Activated CD4-positive, CD25-positive, alpha-beta regulatory T cell treated with anti-CD3 and anti-CD28 coated beads, Interleukin-2, amount 50 U/mL, for 16 hours (primary cell): ENCODE measurements at places on chromosomes 7 and 10.

- no peak for DNase-seq
Measured at GRCh38 chr10:47348138-47348651, at the start of gene RBP3. TSS of gene RBP3 (plus strand) at chr10:47348363. CDS start at chr10:47348485, 122 bp downstream.

DNA sequence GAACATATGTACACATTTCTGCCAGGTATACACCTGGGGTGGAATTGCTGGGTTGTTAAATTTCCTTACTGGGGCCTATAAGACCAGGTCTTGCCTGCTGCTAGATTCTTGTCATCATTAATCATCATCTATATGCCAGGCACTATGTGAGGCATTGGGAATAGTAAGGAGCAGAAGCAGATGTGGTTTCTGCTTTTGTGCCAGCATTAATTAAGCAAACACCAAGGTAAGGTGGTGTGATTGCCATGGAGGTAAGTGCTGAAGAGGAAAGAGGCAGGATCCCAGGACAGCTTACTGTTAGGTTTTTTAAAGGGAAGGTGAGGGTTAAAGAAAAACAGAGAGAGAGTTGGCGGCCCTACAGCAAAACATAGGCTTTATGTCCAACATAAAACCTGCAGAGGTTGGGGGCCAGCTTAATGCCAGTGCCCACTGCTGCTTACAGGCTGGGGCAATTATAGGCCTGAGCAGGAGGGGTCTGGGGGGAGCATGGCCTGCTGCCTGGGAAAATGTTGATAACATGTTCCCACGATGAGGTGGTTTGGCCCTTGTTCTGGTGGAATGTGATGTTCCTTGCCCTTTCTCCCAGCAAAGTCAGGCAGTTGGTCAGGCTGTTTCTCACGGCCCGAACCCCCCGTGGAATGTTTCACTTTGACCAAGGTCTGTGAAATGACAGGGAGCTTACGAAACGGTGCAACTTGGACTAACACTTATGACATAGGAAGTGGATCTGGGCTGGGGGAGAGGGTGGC lies 93.9 kb downstream of the RBM20 start:
- DNase-seq, result no peak

GRCh38 chr10:69573056-69573806 lies at the start of gene NEUROG3:
TSS of gene NEUROG3 (minus strand) at chr10:69573422. CDS start at chr10:69573043, 379 bp downstream.
- DNase-seq, result no peak

DNA sequence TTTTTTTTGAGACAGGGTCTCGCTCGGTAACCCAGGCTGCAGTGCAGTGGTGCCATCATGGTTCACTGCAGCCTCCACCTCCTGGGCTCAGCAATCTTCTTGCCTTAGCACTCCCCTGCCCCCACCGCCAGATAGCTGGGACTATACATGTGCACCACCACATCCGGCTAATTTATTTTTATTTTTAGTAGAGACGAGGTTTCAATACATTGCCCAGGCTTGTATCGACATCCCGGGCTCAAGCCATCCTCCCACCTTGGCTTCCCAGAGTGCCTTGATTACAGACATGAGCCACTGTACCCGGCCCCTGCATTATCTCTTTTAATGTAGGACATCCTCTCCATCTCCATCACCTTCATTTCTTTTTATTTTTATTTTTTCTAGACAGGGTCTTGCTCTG lies 213.3 kb downstream of the CUX1 start:
- DNase-seq, result no peak

DNA sequence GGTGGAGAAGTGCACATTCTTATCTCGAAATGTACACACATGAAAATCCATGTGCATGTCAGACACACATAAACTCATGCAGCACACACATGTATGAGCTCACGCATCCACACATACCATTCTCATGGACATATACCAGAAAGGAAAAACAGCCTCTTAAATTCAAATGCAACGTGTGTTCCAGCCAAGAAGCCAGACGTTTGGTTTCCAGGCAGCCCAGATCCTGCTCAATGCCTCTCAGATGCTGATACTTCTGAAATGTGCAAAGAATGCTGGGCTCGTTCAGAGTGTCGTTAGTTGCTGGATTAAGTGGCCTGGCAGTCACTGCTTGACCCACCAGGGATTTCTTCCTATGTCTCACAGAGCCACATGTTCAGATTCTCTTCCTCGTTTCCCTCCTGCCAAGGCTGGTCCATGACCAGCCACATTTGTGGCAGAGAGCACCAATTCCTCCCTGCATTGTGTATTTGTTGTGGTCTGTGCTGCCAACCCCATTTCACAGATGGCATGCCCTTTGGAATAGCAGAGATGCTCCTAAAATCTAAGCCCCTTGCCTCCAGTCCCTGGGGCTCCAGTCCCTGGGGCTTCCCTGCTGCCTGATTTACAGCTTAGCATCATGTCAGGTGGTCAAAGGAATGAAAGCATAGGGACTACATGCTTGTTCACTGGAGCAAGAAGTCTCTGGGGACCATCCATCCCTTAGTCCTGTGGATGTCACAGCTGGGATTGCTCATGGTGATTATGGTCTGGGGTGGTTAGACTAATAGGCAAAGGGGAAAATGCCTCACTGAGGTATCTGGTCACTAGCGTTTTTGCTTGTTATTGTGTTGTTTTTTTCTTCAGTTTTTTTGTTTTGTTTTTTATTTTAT lies 426.6 kb downstream of the PLXNA4 start:
- DNase-seq, result no peak

GRCh38 chr10:78401624-78402367 lies 368.1 kb downstream of the RPS24 start:
- no peak for DNase-seq

GRCh38 chr7:106462365-106462859 lies 177.6 kb upstream of the NAMPT start:
- DNase-seq, result no peak

DNA sequence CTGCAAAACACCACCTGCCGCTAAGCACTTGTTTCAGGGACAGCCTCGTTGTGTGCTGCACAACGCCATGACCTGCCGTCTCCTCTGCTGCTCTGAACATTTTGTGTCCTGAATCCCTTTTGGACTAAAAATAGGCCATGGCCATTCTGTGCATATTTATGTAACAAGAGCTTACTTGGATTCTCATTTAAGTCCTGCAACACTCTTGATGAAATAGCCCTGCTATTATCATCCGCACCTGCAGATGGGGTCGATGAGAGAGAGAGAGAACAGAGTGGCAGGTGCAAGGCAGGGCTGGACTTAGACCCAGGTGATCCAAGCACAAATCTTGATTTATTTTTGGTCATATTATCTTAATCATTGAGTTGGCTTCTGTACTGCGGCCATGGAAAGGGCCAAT lies 121.2 kb upstream of the PRKCQ start:
- DNase-seq, result no peak

DNA sequence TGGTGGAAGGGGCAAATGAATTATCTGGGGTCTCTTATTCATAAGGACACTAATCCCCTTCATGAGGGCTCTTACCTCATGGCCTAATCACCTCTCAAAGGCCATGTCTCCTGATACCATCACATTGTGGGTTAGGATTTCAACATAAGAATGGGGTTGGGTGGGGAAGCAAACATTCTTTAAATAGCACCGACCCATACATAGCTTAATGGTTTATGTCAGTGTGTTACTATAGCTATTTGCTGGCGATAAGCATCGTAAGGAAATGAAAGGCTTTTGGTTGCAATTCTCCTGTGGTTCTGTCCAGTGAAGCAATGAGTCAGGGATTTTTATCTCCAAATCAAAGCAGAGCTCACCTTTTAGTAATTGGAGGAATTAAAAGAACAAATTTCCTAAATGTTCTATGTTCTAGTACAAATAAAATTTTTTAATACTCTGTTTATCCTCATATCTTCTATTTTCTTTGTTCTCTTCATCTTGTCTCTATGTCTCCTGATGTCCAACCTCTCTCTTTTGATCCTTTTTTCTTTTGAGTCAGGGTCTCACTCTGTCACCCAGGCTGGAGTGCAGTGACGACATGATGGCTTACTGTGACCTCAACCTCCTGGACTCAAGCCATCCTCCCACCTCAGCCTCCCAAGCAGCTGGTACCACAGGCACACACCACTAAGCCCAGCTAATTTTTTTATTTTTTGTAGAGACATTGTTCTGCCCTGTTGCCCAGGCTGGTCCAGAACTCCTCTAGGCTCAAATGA lies 57.0 kb upstream of the GLCCI1 start:
- DNase-seq, result no peak
